ENCODE measurements at places on chromosomes 12 and 14. TPM values are rescaled to one million over a fixed set of nuclear protein-coding genes. Genes with fewer than 3 reads are reported as not detected.

Gene OVCH1
- total RNA-seq, result 2.6 TPM

Gene MIS18BP1
- total RNA-seq, result 35.9 TPM

Gene GPR68
- total RNA-seq, result not detected

Gene SLC17A8
- not detected for total RNA-seq

Gene RASSF3
- 79.6 TPM for total RNA-seq

Gene XPOT
- 24.5 TPM for total RNA-seq

DNA sequence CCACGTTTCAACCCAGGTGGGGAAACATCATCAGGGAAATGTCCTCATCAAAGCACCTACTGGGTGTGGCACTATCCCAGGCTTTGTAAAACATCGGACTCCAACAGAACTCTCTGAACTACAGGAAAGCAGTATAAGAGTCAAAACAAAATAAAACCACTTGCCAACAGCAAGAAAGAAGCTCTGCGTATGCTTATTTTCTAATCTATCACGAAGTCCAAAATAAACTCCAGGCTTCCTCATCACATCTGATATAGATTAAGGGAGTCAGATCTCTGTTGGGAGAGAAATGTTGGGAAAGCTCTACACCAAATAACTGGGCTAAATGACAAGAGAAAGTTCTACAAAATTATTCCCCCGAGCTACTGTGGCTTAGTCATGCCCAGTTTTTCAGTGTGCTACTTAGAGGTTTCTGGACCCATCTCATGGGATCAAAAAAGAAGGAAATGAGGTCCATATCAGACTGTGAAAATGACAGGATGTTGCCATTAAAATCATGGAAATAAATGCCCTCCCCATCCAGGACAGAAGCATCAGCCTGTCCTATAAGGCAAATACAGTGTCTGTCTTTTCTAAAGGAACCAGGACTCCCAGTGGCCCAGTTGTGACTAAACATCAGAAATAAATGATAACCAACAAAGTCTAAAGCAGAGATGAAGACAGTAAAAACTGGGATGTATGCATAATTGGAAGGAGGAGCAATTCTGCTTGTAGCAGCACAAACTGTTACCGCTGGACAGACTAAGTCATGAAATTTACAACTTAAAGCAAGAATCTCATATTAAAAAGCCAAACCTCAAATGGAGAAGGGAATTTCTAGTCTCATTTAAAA lies 149.5 kb downstream of the STXBP6 start:
- no peak for DNase-seq
- H3K4me1 ChIP-seq, result no peaks in the 10 kb centered on the region
- H3K4me3 ChIP-seq, result no peak overlapping the region
- H3K27ac ChIP-seq, result no peak overlapping the region

DNA sequence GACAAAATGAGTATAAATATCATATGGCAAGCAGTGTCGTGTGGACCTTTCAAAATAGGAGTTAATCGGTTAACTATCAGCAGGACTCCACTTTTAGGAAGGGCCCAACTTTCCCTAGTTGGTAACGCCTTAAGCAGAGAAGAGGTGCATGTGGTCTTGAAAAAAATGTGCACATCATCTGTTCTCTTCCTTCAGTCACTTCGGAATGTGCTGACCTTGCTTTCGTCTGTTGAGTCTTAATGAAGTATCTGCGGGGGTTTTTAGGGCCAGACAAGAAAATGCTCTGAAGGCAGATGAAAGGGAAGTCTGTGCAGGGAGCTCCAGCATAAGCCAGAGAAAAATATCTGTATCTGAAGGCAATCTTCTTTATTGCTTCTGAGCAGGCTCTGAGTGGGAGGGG lies 185.2 kb downstream of the AEBP2 start:
- H3K4me1 ChIP-seq, result no peaks in the 10 kb centered on the region
- H3K27ac ChIP-seq, result no peak overlapping the region
- no peak overlapping the region for H3K4me3 ChIP-seq
- H3K36me3 ChIP-seq, result no peaks in the 10 kb centered on the region
- DNase-seq, result no peak
- H3K27me3 ChIP-seq, result no peaks in the 10 kb centered on the region

- H3K4me3 ChIP-seq, result peak within 1 kb of the TSS; percentile 85
- peak within 1 kb of the TSS; percentile 89 for H3K27ac ChIP-seq
- H3K36me3 ChIP-seq, result peaks cover 17% of the 10 kb centered on the region
- peaks cover 20% of the 10 kb centered on the region for H3K4me1 ChIP-seq
- no peak for DNase-seq
These were observed at the start of gene GMPR2 for GRCh38 chr14:24232645-24233537. Gene GMPR2, plus strand, starts transcription at chr14:24232929. Its CDS starts 325 bp downstream, at chr14:24233254.

DNA sequence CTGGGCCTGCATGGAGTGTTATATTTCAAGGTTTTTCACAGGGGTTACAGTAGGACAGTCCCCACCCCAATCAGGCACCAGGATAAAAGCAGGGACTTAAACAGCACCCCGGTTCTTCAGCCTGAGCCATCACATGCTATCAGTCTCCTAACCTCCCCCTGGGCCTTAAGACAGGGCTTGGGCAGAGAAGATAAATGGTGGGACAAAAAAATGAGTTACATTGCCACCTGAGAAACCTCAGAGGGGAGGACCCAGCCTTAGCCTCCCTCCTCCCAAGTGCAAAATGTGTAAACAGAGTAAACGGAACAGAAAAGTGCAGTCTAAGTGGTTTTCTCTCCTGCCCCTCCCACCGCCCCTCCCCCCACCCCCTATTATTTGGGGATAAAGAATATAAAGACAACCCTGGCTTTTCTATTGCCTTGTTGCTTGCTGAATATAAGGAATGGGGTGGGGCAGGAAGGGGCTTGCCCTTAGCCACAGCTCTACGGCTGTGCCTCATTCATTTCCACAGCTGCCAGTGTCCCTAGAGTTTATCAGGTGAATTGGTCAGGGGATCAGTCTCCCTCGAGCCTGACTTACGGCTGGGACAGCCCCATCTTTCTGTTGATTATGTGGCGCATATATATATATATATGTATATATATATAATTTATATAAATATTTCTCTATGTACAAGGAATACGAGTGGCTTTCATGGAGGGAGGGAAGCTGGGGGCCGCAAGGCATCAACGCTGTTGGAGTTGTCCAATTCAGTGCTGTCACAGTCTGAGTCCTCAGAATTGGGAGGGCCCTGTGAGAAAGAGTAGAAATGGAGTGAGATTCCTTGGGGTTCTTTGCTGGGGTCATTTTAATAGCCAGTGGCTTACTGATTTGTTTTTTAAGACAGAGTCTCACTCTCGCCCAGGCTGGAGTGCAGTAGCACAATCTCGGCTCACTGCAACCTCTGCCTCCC lies 18.5 kb downstream of the MAP3K12 start:
- H3K36me3 ChIP-seq, result peaks cover 92% of the 10 kb centered on the region
- H3K4me1 ChIP-seq, result no peaks in the 10 kb centered on the region
- H3K27ac ChIP-seq, result no peak overlapping the region

- H3K27ac ChIP-seq, result peak overlapping the region; percentile 86
- DNase-seq, result no peak
- no peaks in the 10 kb centered on the region for H3K27me3 ChIP-seq
- H3K36me3 ChIP-seq, result no peaks in the 10 kb centered on the region
These were observed 21.9 kb upstream of the EID3 start for GRCh38 chr12:104281636-104282035.

DNA sequence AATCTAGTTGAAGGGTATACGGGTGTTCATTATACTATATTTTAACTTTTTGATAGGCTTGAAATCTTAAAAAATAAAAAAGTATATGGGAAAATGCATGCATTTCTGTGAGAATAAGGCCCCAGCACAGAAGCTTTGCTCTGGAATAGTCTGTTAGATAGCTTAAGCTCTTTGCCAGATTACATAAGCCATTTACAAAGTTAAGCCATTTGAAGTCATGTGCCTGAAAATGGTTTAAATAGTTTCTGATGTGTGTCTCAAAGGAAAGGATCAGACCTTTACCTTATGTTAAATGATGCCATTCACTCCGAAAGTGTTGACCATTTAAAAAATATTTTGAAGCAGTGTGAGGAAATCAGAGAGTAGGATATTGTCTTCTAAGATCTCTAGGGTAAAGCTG lies 51.3 kb downstream of the WASHC4 start:
- H3K36me3 ChIP-seq, result peaks cover 40% of the 10 kb centered on the region
- no peak overlapping the region for H3K27ac ChIP-seq
- no peak for DNase-seq
- no peaks in the 10 kb centered on the region for H3K4me1 ChIP-seq

- H3K27ac ChIP-seq, result peak overlapping the region; percentile 13
- H3K4me3 ChIP-seq, result no peak overlapping the region
- H3K36me3 ChIP-seq, result no peaks in the 10 kb centered on the region
- peaks cover 8% of the 10 kb centered on the region for H3K4me1 ChIP-seq
These were observed 18.1 kb downstream of the GMFB start for GRCh38 chr14:54470701-54471100.

- H3K27ac ChIP-seq, result no peak overlapping the region
- H3K4me1 ChIP-seq, result peaks cover 12% of the 10 kb centered on the region
- peak overlapping the region; percentile 33 for H3K4me3 ChIP-seq
- H3K36me3 ChIP-seq, result no peaks in the 10 kb centered on the region
- H3K27me3 ChIP-seq, result peaks cover 15% of the 10 kb centered on the region
- peak; percentile 62 for DNase-seq
These were observed 7.4 kb downstream of the WNT1 start for GRCh38 chr12:48985475-48985897.

DNA sequence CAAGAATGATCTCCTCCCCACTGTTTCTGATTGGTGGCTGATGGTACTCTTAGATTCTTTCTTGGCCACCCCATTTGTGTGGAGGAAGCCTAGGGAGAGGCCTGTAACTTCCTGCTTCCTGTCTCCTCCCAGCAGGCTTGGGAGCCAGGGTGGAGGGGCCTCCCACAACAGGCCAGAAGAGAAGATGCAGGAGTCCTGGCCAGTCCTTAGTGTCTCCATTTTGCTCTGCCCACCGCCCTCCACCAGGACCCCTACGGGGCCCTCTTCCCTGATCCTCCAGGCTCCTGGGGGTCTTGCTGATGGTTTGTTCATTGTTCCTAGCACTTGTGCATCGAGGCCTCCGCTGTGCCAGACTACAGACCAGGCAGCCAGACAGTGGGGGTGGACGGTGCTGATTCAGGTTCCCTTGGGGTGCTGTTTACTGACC lies 6.8 kb downstream of the TSPAN9 start:
- H3K36me3 ChIP-seq, result peaks cover 2% of the 10 kb centered on the region
- H3K4me3 ChIP-seq, result no peak overlapping the region
- no peaks in the 10 kb centered on the region for H3K27me3 ChIP-seq

DNA sequence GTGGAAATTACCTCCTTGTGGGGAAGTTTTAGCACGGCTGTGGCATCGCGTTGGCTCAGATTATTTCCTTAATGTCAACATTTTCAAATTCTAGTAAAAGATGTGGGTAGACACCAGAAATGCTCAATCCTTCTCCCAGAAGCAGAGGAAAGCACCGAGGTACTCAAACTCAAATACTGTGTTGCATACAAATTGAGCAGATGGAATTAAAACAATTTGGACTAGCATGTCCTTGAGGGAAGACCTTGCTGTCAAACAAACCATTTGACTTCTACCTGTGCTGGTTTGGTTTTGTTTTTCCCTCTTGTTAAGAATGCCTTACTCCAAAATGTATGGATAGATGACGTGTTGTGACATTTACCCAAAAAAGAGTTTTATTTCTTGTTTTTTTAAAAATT lies 136.4 kb downstream of the CNTN1 start:
- DNase-seq, result no peak
- H3K36me3 ChIP-seq, result no peaks in the 10 kb centered on the region
- no peaks in the 10 kb centered on the region for H3K4me1 ChIP-seq
- H3K4me3 ChIP-seq, result no peak overlapping the region

DNA sequence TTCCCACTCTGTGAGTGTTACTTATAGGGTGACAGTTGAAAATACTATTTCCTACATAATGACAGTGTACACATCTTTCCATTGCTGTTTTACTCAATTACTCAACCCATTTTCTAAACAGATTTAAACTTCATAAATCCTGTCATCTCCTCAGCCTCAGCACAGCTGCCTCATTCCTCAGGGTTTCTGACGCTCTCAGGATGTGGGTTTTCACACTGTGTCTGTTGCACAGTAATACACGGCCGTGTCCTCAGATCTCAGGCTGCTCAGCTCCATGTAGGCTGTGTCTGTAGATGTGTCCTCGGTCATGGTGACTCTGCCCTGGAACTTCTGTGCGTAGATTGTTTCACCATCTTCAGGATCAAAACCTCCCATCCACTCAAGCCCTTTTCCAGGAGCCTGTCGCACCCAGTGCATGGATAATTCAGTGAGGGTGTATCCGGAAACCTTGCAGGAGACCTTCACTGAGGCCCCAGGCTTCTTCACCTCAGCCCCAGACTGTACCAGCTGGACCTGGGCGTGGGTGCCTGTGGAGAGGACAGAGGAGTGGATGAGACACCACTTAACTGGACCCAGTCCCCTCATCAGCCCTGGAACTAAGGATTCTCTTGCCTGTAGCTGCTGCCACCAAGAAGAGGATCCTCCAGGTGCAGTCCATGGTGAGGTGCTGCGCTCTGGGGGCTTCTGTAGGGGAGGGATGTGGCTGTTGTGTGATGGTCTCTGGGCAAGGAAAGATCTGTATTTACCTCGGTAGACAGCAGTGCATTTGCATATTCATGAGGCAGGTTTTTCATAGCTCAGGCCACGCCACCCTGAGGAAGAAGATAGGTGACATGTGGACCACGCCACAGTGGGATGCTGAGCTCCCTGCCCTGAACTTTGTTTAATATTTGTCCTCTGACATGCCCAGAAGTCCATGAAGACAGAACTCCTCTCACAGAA lies 750.2 kb downstream of the TMEM121 start:
- no peak overlapping the region for H3K27ac ChIP-seq
- no peak for DNase-seq
- H3K36me3 ChIP-seq, result no peaks in the 10 kb centered on the region
- no peaks in the 10 kb centered on the region for H3K4me1 ChIP-seq

DNA sequence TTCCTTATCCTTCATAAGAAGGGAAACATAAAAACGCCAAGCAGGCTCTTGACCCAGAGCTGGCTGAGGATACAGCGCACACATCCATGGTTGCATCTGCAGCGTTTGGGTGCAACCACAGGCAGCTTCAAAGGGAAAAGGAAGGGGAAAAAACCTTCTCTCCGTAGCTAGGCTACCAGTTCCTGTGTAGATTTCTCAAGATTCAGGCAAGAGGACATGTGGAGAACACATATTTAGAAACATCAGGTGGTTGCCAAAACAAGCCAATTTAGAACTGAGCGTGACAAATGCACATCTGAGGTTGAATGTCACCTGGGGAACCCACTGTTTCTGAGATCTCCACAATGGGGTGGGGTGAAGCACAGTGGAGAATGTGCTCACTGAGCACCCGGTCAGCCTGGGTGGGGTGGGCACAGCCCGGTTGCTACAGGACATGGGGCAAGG lies 78.3 kb upstream of the BDKRB2 start:
- no peak overlapping the region for H3K4me3 ChIP-seq
- no peaks in the 10 kb centered on the region for H3K27me3 ChIP-seq
- DNase-seq, result no peak

DNA sequence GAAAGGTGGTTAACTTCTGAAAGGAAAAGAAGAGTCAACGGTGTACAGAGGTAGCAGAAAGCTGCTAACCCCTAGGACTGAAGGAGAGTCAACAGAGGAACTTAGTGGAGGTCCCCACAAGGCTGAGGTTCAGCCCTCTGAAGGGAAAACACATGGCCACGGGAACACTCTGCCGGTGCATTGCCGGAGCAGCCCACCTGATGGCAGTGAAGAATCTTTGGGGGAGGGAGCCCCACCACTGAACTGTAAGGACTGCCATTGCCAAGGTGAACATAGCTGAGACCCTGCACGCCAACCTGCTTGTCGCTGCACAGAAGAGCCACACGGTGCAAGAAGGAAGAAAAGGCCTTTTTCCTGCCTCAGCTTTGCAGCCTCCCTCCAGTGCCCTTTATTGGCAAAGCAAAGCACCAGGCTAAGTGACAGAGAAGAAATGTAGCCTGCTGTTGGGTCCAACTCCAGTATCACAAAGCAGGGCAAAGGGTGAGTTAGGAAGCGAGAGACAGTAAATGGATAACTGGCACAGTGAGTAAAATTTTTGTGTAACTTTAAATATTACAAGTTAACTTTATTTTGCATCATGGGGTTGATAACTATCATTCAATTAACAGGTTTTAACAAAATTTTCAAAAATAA lies 76.9 kb downstream of the LIN52 start:
- no peaks in the 10 kb centered on the region for H3K27me3 ChIP-seq
- no peaks in the 10 kb centered on the region for H3K36me3 ChIP-seq
- H3K4me3 ChIP-seq, result no peak overlapping the region
- DNase-seq, result no peak

Data from ascending aorta (tissue), 2 donors.